Activated CD4-positive, alpha-beta T cell treated with anti-CD3 and anti-CD28 coated beads, Interleukin-2, amount 10 ng/mL, durations not matched to agents 7 days and 5 days (primary cell): ENCODE measurements at places on chromosomes 13 and 19. TPM values are rescaled to one million over a fixed set of nuclear protein-coding genes. Genes with fewer than 3 reads are reported as not detected.

ZNF382 gene
- 13.4 TPM for total RNA-seq

SKA3 gene
- 42.2 TPM for total RNA-seq

DNA sequence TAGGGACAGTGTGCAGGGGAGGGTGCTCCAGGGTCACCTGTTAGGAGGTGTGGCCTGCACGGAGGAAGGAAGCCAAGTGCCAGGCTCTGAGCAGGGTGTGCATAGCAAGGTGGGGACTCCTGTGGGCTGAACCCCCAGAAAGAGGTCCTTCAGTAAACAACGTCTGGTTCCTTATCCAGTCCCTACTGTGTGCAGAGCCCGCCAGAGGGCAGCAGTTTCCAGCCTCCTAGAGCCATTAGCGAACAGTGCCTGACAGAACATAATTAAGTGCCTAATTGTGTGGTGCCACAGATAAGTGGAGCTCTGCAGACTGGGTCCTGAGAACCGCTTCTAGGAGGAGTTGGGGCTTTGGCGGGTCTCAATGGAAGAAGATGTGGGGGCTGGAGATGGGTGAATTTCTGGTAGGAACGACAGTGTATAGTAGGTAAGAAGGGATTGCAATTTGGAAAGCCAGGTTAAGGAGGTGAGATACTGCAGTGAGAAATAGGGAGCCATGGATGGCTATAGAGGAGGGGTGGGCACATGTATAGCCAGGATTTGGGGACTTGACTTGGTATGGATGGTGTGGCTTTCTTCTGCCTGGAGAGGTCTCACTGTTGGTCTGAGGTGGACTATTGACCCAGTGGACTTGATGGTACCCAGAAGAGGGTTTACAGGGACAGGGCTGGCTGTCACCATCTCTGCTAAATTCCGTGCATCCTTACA, 323.1 kb downstream of the ZNF536 start:
- DNase-seq, result no peak

DNA sequence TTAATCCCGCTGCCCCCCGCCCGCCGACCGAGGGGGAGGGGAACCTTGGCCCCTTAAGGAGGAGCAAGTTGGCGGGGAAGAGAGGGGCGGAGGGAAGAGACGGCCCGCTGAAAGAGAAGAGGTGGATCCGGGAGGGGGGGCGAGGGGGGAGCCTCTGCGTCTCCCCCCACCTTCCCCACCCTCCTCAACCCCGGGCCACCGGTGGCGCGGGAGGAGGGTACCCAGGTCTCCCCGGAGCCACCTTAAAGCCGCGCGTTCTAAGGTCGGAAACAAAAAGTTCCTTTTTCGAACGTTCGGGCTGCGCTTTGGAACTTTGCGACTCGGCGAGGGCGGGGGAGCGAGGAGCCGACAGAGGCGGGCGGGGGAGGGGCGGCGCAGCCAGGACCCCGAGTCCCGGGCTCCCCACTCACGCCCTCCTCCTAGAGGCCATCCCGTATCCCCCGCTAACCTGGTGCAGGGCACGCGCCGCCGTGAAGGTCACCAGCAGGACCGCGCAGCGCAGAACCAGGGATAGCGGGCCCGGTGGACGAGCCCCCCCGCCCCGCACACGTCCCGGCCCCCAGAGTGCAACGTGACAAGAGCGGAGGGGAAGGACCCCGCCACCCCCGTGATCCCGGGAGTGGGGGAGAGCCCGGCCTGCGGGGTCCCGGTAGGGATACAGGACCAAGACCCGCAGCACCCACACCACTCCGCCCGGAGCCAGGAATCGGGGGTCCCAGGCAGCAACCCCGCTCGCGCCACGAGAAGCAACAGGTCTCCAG, 659 bp downstream of the ERF start:
- DNase-seq, result peak; percentile 82

DNA sequence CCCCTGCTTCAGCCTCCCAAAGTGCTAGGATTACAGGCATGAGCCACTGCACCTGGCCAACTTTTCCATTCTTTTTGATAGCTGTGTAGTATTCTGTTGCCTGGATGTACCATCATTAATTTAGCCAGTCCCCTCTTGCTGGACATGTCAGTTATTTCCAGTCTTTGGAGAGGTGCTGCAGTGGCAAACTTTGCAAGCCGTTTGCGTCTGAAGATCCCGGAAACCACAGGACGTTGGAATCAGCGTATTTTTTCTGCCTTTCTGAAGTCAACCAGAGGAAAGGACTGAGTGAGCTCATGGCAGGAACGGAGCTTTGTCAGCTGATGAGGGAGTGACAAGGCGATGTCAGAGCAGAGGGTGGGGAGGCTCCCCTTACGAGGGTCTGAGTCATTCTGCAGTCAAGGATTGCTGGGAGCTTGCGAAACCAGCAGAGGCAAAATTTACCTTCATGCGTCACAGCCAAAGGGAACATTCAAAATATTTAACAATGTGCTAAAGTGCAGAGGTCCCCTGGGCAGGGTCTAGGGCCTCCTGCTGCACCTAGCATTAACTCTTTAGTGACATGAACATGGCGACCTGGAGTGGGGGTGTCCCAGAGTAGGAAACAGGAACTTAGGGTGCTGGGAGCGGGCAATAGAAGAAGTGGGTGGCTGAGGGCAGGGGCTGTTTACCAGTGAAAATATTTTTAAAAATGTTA, 5.6 kb downstream of the C5AR1 start:
- DNase-seq, result no peak

DNA sequence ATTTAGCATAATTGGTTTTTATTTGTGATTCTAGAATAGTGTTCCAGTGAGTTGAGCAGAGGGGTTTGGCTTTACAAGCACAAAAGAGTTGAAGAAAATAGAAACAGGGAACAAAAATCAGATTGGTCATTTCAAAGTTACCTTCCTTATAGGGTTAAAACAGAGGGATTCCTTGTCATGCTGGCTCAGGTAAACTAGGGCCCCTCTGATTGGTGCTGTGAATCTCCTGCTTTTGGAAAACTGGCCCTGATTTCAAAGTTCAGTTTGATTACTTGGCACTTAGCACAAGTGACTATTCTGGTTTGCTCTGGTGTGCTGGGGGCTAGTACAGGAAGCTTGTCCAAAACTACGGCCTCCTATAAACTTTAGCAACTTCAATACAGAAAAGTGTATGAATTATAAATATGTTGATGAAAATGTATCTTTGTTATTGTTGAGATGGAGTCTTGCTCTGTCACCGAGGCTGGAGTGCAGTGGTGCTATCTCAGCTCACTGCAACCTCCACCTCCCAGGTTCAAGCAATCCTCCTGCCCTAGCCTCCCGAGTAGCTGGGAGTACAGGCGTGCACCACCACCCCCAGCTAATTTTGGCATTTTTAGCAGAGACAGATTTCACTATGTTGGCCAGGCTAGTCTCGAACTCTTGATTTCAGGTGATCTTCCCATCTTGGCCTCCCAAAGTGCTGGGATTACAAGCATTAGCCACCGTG, 1.9 kb upstream of the MRPS31 start:
- DNase-seq, result no peak
